Mesendoderm (in vitro differentiated cells): ENCODE measurements at places on chromosomes 5 and 9.

GRCh38 chr9:135504262-135505243 lies 4.1 kb downstream of the MRPS2 start:
- peak; percentile 68 for DNase-seq

- no peak for DNase-seq
Observed at GRCh38 chr9:95788521-95788991, 86.9 kb upstream of the ERCC6L2 start.

DNA sequence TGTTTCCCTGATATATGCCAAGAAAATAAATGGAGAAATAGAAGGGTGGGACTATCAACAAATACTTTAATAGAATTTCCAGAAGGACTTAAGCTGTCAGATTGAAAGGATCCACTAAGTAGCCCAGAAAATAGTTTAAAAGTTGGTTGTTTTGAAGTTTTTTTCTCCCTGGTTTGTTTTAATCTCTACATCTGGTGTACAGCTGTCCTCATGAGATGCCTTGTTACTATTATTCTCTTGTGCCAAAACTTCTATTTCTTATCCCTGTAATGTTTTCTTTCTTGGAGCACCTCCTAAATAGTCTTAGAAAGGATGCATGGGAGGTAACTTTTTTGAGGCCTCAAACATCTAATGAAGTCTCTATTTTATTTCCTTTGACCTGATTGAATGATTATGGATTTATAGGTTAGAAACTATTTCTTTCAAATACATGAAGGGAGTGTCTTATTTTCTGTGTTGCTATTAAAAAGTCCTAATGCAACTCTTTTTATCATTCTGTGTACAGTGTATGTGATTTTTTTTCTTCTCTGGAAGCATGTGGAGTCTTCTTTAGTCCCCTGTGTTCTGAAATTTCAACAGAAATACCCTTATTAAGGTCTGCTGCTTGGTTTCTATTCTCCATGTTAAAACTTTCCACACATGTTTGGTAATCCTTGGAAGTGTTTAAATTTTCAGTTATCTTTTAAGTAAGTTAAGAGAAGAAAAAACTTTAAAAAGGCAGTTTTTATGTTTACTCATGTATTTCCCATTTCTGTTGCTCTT lies 140.0 kb upstream of the CDKN2B start:
- DNase-seq, result no peak

DNA sequence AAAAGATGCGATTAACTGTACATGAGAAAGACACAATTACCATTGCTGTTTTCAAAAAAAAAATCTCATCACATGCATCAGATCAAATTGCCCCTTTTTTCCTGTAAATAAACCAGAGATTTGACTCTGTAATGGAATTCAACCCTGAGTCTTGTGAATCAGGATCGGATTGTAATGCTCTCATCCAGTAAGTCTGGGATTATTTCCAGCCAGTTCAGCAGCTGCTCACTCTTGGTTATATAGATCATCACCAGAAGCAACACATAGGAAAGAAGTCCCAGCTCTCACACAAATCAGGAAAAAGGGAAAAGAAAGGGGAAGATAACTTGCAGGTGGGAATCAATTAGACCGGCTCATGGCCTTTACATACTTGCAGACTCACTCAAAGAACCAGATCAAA lies 97.8 kb upstream of the SPOCK1 start:
- no peak for DNase-seq

- DNase-seq, result no peak
Observed at GRCh38 chr9:1362845-1363244, 312.7 kb downstream of the DMRT2 start.

DNA sequence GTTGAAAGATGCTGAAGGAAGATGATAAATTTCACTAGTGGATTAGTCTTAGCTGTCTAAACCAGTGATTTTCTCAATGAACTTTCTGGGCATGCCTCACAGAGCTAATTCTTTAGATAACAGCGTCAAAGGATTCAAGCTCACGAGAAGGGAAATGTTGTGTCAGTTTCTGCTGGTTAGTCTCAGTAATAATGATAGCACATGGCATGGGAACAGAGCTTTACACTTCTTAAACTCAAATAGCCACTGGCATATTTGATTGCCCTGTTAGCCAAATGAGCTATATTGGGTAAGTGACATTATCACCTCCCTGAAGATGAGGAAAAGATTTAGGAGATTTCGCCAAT lies 139.3 kb upstream of the NR3C1 start:
- peak; percentile 14 for DNase-seq

DNA sequence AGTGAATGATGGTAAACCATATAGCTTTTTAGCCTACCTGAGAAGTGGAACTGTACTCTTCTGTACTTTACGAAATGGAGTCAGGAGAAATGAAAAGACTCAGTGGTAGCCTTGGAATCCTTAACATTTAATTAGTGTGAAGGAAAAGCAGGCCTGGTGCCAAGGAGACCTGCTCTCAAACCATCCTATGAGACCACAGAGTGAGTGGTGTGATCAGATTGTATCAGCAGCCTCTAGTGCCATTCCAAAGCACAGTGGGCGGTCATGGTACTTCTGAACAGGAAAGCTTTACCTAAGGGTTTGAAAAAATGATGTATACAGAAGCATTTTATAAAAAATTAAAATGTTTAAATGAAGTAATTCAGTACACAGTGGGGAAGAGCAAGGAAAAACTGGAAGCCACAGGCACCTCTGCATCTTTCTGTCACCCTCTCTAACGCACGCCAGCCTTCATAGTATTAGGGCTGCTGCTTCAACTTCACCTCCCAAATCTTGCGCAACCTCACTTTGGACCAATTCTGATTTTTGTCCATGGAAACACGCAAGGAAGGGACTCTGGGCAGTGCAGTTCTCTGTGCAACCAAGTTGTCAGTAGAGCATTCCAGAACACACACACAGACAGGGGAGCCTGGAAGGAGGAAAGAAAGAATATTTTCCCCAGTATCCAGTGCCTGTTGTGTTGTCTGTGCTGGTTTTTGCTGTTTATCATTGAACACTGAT lies 203.7 kb downstream of the SH3GL2 start:
- peak; percentile 20 for DNase-seq

GRCh38 chr5:36878392-36879082 lies 2.0 kb downstream of the NIPBL start:
- peak; percentile 94 for DNase-seq

DNA sequence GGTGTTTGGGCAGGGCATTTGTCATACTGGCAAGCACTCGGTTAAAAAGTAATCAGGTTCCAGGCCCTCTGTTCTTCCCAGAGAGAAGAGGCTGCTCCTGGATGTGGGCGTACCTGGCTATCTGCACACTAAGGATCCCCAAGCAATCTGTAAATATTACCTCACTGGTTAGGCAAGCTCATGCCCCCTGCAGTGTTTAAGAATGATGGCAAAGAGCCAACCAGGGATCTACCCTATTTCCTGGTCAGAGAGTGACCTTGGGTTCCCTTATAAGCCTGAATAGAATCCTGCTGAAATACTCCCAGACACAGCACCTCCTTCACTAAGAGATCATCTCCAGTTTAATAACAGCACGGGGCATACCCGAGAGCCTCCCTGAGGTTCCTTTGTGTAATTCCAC lies 181.2 kb downstream of the PIK3R1 start:
- DNase-seq, result no peak

DNA sequence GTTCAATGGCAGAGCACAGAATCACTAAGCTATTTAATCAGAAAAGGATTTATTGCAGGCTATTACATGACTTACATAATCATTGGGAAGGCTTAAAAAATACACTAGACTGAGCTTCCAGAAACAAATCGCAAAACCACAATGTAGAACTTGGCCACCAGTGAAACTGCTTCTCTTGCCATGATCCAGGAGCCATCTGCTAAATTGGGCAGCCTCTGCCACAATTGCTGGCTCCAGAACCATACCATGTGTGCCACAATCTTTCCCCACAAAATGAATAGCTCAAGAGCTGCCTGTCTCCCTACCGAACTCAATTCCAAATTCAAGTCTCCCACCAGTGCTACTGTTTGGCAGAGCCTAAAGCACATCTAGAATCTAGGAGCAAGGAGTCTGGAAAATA lies 9.8 kb upstream of the ERAP1 start:
- no peak for DNase-seq

DNA sequence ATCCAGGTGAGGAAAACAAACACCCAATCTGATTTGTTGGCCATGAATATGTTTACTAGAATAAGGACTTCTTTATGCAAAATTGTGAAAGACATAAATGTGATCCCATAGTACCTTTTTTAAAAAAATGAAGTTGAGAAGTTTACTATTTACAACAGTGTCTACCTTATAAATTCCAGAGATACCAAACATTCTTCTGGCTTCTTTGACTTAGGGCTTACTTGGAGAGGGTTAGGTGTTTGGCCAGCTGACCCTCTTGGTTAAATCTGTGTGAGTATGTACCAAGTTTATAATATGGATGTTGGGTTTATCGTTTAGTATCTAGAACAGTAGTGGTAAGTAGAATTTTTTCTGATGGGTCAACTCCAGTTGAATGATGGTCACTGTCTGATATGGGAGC lies 212.3 kb downstream of the DOCK8 start:
- DNase-seq, result peak; percentile 45

- no peak for DNase-seq
Observed at GRCh38 chr5:151881621-151882225, 42.9 kb downstream of the GLRA1 start.

DNA sequence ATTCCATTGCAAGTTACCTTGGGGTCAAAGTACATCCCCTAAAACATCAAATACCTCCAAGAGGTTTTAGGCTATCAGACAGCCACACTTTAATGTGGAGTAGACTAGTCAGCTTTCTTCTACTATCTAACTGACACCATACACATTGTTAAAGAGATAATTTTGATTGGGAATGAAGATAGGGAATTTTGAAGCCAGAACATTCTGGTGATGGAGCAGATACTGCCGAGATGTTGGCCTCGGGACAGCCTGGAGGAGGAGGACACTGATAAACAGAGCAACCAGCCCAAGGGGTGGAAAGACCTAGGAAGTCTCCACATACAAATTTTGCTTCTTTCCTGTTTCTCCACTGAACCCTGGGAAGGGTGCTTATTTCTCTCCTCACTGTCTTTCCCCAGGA lies 14.9 kb downstream of the TJP2 start:
- DNase-seq, result peak; percentile 42

GRCh38 chr9:34592895-34593601 lies 3.5 kb upstream of the CNTFR start:
- no peak for DNase-seq

DNA sequence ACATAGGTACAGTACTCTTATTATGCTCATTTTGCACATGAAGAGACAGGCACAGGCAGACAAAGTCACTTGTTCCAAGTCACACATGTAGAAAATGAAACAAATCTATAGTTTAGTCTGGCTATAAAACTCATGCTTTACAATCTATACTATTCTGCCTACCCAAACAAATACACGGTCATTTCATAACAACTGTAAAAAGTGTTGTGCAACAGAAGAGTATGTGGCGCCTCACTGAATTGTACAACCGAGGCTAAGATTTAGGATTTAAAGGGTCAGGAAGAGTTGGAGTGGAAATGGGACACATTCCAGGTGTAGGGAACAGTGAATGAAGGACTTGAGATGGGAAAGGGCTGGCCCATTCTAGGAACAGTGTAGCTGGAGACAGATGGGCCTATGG lies 82.9 kb upstream of the TRIO start:
- no peak for DNase-seq

DNA sequence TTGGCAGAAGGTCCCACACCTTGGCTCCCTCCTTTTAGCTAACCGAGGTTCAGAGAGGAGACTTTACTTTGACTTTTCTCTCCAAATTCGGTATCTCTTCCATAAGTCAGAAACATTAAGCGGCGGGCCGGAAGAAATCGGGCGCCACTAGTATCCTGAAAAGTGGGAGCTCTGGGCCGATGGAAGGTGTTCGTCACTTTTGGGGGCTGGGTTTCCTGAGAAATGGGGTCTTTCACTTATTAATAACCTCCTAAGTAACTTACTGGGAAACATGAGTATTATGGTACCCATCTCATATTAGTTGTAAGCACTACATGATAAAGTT lies 716 bp downstream of the STX17 start:
- no peak for DNase-seq

DNA sequence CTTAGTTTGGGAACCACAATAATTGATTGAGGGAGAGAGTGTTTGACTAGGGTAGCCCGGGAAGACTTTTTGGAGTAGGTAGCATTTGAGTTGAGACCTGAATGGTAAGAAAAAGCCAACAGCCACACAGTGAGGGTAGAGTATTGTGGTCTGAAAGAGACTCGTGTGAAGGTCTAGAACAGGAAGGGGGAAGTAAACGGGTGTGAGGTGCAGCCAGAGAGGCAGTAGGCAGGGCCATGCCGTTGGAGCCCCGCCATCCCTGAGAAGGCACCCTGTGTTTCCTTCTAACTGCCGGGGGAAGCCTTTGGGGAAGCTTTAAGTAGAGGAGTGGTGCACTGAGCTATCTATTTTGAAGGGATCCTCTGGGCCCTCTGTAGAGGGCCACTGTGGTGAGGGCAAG lies 3.5 kb upstream of the F2RL2 start:
- no peak for DNase-seq

GRCh38 chr5:102799017-102799416 lies 43.9 kb downstream of the PAM start:
- no peak for DNase-seq

GRCh38 chr5:56346741-56347535 lies 113.8 kb upstream of the ANKRD55 start:
- peak; percentile 79 for DNase-seq

DNA sequence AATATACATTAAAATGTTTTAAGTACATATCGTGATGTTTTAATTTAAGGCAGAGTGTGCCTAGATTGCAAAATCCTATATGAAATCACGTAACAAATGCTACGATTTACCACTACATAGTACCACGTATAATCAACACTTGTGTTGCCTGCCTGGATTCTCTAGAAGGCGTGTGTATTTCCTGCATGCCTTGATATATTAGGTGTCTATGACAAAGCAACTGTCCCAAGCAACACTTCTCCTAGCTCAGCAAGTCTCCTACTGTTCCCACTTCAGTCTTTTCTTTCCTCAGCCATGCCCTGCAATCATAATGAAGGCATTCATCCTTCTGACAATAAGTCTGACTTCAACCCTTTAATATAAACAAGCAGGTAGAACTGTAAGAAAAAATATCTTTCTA lies 89.6 kb downstream of the PTPRD start:
- no peak for DNase-seq

- no peak for DNase-seq
Observed at GRCh38 chr9:95815961-95816360, 59.5 kb upstream of the ERCC6L2 start.

DNA sequence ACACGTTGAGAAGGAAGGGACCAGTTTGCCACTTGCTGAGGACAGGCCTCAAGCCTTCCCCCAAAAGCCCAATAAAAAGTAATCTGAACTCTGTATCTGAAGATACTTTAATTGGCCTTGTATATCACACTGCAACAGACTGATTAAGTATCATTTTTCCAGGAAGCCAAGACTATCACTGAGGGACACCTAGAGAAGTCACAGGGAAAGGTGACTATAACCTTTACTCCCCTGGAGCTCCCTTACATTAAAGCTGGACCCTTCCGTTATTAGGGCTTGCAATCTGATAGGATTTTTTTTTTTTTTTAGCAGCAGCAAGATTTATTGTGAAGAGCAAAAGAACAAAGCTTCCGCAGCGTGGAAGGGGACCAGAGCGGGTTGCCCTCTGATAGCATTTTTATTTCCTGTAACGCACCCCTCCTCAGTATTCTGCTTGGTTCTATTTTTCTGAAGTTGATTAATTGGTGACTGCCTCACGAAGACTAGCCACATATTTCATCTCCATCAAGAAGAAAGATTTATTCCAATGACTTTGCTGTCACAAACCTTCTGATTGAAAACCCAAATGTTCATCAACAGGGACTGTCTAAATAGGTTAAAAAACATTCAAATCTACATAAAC lies 2.7 kb downstream of the CDC14B start:
- DNase-seq, result no peak

- DNase-seq, result peak; percentile 64
Observed at GRCh38 chr5:96821260-96821916, 13.6 kb upstream of the ERAP1 start.

GRCh38 chr5:31106691-31107090 lies 86.8 kb upstream of the CDH6 start:
- DNase-seq, result peak; percentile 85
